Prostate gland (tissue), 2 donors: ENCODE measurements at places on chromosomes 6 and 20.

- H3K4me3 ChIP-seq, result no peak overlapping the region
- no peak overlapping the region for H3K27ac ChIP-seq
- H3K27me3 ChIP-seq, result no peaks in the 10 kb centered on the region
- H3K36me3 ChIP-seq, result no peaks in the 10 kb centered on the region
- no peak for DNase-seq
Measured at GRCh38 chr20:60254901-60255411, 296.7 kb downstream of the CDH26 start.

DNA sequence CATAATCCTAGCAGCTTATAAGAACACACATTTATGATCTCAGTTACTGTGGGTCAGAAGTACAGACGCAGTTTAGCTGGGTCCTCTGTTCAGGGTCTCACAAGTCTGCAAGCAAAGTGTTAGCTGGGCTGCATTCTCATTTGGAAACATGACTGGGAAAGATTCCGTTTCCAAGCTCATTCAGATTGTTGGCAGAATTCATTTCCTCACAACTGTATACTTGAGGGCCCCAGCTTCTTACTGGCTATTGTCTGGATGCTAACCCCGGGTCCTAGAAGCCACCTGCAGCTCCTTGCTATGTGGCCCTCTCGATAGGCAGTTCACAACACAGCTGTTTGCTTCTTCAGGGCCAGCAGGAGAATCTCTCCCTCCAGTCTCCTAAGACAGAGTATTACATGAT is 13.1 kb downstream of the TCP11 start:
- DNase-seq, result no peak
- no peaks in the 10 kb centered on the region for H3K36me3 ChIP-seq
- H3K27me3 ChIP-seq, result no peaks in the 10 kb centered on the region
- no peak overlapping the region for H3K4me3 ChIP-seq
- H3K4me1 ChIP-seq, result no peaks in the 10 kb centered on the region

DNA sequence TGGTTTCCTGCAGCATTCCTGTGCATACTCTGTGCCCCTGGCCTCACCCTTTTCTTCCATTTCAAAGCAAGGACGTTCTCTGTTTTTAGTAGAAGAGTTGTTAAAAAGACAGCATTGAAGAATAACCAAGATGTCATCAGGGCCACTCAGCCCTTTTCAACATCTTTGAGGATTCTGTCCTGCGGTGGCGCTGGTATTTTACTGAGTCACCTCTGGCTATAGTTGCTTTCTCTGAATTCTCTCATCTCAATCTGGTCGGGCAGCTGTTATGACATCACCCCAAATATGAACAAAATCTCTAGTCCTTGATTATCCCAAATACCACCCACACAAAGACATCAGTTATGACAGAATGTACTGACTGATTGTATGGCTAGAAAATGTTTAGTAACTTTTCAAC is 204.2 kb downstream of the GRIK2 start:
- H3K27ac ChIP-seq, result no peak overlapping the region
- no peaks in the 10 kb centered on the region for H3K27me3 ChIP-seq
- no peaks in the 10 kb centered on the region for H3K36me3 ChIP-seq

GRCh38 chr6:137094411-137095008 is 49.7 kb upstream of the IL20RA start:
- no peaks in the 10 kb centered on the region for H3K4me1 ChIP-seq
- DNase-seq, result peak; percentile 63
- no peaks in the 10 kb centered on the region for H3K27me3 ChIP-seq
- no peaks in the 10 kb centered on the region for H3K36me3 ChIP-seq
- no peak overlapping the region for H3K27ac ChIP-seq

DNA sequence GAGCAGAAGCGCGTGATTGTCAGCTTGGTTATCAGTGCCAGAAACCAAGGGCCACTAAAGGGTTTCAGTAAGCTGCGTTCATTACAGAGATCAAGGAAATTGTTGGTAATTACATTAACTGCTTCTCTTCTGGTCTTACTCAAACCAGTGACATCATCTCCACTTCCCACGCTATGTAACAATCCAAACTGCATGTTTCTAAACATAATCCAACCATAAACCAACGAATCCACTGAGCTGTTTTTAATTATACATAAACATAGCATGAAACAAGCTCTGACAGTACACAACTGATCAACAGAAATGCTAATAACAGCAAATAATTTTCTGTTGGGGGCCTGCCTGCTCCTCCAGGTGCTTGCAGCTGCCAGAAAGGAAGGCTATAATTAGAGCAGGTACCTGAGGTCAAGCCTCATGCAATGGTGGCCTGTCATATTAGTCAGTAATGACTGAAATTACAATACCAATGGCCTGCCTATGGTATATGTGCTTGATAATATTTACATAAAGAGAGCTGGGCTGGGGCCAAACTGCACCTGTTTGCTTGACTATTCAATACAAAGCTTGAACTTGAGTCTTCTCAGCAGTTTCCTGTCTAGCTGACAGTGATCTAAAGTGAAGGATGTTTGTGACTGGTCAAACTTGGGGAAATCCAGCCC is 40.1 kb downstream of the ILRUN start:
- H3K4me3 ChIP-seq, result peak overlapping the region; percentile 6
- DNase-seq, result peak; percentile 26
- no peaks in the 10 kb centered on the region for H3K36me3 ChIP-seq

- H3K4me3 ChIP-seq, result no peak overlapping the region
- H3K27ac ChIP-seq, result no peak overlapping the region
- no peaks in the 10 kb centered on the region for H3K4me1 ChIP-seq
- H3K36me3 ChIP-seq, result no peaks in the 10 kb centered on the region
Measured at GRCh38 chr20:38878866-38879265, 47.4 kb upstream of the FAM83D start.

GRCh38 chr20:60009318-60009717 is 51.1 kb downstream of the CDH26 start:
- no peak overlapping the region for H3K4me3 ChIP-seq
- H3K27ac ChIP-seq, result no peak overlapping the region
- H3K27me3 ChIP-seq, result no peaks in the 10 kb centered on the region

GRCh38 chr20:4999788-5000187 is 1.5 kb downstream of the SLC23A2 start:
- H3K27ac ChIP-seq, result no peak overlapping the region
- no peaks in the 10 kb centered on the region for H3K36me3 ChIP-seq
- H3K27me3 ChIP-seq, result no peaks in the 10 kb centered on the region
- H3K4me1 ChIP-seq, result no peaks in the 10 kb centered on the region

DNA sequence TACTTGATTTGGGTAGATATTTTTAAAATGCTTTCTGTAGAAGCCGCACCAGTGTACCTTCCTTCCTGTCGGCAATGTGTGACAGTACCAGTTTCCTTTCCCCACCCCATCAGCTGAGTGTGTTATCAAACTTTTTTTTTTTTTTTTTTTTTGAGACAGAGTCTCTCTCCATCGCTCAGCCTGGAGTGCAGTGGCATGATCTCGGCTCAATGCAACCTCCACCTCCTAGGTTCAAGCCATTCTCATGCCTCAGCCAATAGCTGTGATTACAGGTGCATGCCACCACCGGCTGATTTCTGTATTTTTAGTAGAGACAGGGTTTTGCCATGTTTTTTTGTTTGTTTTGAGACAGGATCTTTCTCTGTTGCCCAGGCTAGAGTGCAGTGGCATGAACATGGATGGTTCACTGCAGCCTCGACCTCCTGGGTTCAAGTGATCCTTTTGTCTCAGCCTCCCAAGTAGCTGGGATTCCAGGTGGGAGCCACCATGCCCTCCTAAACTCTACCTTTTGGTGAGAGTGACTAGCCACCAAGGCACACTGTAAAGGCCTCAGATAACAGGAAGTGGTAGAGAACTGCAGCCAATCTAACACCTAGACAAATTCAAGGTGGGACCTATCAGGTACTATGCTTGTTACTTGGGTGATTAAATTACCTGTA is 26.5 kb upstream of the ZBTB22 start:
- no peaks in the 10 kb centered on the region for H3K4me1 ChIP-seq
- DNase-seq, result no peak
- no peak overlapping the region for H3K27ac ChIP-seq

GRCh38 chr6:15244620-15245360 is 1.1 kb upstream of the JARID2 start:
- H3K4me3 ChIP-seq, result peak overlapping the region; percentile 89
- H3K27me3 ChIP-seq, result no peaks in the 10 kb centered on the region
- H3K4me1 ChIP-seq, result no peaks in the 10 kb centered on the region
- H3K36me3 ChIP-seq, result no peaks in the 10 kb centered on the region
- DNase-seq, result peak; percentile 74
- peak overlapping the region; percentile 98 for H3K27ac ChIP-seq

GRCh38 chr20:54385746-54386145 is 89.6 kb upstream of the DOK5 start:
- no peak for DNase-seq
- H3K4me1 ChIP-seq, result no peaks in the 10 kb centered on the region
- H3K27ac ChIP-seq, result no peak overlapping the region
- H3K4me3 ChIP-seq, result no peak overlapping the region

DNA sequence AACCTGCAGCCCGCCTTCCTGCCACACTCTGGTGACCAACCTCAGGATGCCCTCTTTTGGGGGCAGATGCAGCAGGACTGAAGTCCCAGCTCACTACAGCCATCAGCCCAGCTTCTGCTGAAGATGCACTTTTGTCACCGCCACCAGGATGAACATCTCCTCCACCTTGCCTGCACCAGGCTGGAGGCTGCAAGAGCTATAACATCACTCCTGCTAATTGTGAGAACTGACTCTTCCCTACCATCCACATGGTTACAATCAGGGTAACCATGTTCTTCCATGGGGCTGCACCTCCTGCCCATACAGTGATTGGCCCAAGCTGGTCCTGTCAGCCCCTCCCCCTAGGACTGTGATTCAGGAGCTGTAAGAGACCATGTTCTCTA is 2.0 kb upstream of the ACTL10 start:
- H3K27me3 ChIP-seq, result no peaks in the 10 kb centered on the region
- DNase-seq, result no peak
- peaks cover 4% of the 10 kb centered on the region for H3K4me1 ChIP-seq
- no peak overlapping the region for H3K4me3 ChIP-seq
- peak overlapping the region; percentile 90 for H3K27ac ChIP-seq

GRCh38 chr20:57262784-57263609 is 3.4 kb downstream of the BMP7 start:
- H3K27ac ChIP-seq, result no peak overlapping the region
- no peaks in the 10 kb centered on the region for H3K36me3 ChIP-seq
- peaks cover 12% of the 10 kb centered on the region for H3K4me1 ChIP-seq
- no peaks in the 10 kb centered on the region for H3K27me3 ChIP-seq

DNA sequence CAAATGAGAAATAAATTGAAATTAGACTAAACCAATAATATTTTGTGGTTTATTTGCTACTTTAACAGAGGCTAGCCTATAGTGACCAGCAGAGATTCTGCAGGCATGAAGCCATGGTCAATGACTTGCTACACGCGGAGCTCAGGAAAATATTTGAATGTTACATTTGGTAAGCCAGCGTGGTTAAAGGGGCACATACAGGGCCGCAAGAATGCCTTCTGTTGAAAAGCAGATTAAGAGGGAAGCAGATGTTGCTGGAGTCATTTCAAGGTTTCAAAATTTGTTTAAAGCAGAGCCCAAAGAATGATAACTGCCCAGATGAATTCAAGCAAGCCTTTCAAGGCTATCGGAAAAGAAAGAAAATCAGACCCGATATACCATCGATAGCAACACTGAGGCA is 294.3 kb upstream of the MAN1A1 start:
- DNase-seq, result no peak
- H3K4me1 ChIP-seq, result no peaks in the 10 kb centered on the region
- no peaks in the 10 kb centered on the region for H3K36me3 ChIP-seq
- H3K27me3 ChIP-seq, result no peaks in the 10 kb centered on the region

GRCh38 chr6:15588971-15589634 is 73.7 kb downstream of the DTNBP1 start:
- H3K4me3 ChIP-seq, result no peak overlapping the region
- DNase-seq, result no peak
- no peak overlapping the region for H3K27ac ChIP-seq
- H3K4me1 ChIP-seq, result no peaks in the 10 kb centered on the region
- no peaks in the 10 kb centered on the region for H3K27me3 ChIP-seq

GRCh38 chr20:63743210-63743970 is 3.8 kb downstream of the SLC2A4RG start:
- no peaks in the 10 kb centered on the region for H3K27me3 ChIP-seq
- no peak for DNase-seq
- no peaks in the 10 kb centered on the region for H3K36me3 ChIP-seq
- peak overlapping the region; percentile 96 for H3K27ac ChIP-seq
- peaks cover 31% of the 10 kb centered on the region for H3K4me1 ChIP-seq

DNA sequence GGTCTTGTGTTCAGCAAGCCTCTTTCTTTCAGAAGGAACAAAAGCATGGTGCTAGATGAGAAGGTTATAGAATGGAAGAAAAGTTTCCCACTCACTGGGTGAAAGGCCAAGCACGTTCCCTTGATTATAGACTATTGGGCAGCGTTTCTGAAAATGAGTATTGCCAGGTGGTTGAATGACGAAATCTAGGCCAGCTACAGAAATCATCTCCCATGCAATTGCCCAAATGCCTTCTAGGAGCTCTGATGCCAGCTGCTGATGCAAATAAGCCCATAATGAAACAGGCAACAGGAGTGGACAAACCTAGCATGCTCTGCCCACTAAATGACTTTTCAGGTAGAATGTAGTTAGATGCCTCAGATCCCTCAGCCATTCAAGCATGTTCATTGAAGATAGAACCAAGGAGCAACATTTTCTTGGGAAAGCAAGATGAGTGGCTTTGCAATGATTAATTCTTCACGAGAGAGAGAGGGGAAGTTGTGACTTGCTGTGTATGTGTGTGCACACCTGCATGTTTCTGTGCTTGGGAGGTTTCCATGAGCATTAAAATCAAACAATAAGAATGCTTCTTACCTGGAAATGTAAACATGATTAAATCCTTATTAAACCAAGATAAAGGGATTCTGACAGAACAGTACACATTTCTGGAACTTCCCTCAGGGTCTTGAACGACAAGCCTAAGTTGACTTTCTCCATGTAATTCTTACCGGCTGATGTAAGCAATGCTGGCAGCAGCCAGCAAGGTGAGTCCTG is 43.6 kb downstream of the ADTRP start:
- H3K36me3 ChIP-seq, result no peaks in the 10 kb centered on the region
- H3K4me3 ChIP-seq, result no peak overlapping the region
- H3K27ac ChIP-seq, result peak overlapping the region; percentile 47
- peak; percentile 64 for DNase-seq
- peaks cover 3% of the 10 kb centered on the region for H3K4me1 ChIP-seq

GRCh38 chr6:1381481-1382330 is 7.7 kb upstream of the FOXF2 start:
- peaks cover 58% of the 10 kb centered on the region for H3K27me3 ChIP-seq
- H3K27ac ChIP-seq, result peak overlapping the region; percentile 42
- H3K4me3 ChIP-seq, result peak overlapping the region; percentile 18
- no peaks in the 10 kb centered on the region for H3K36me3 ChIP-seq

- H3K4me1 ChIP-seq, result no peaks in the 10 kb centered on the region
- no peak overlapping the region for H3K4me3 ChIP-seq
- DNase-seq, result no peak
- H3K27me3 ChIP-seq, result no peaks in the 10 kb centered on the region
- no peaks in the 10 kb centered on the region for H3K36me3 ChIP-seq
Measured at GRCh38 chr6:101779051-101779844, 385.7 kb downstream of the GRIK2 start.

GRCh38 chr6:128487746-128488145 is 32.7 kb downstream of the PTPRK start:
- no peaks in the 10 kb centered on the region for H3K36me3 ChIP-seq
- H3K27me3 ChIP-seq, result no peaks in the 10 kb centered on the region

DNA sequence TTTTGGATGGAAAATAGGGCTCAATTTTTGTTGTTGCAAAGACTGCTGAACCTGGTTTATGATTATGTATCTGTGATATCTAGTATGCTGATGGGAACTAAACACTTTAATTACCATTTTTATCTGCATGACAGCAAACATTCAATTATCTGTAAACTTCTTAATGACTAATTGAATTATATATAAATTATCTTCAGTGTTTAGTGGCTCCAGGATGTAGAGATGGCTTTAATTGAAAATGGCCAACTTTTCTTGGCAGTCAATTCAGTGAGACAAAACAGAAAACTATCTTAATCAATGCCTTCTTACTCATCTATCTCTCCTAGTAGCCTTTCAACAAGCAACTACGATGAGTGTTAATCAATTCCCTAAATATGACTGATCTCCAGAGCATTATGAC is 591.3 kb downstream of the HACE1 start:
- no peaks in the 10 kb centered on the region for H3K27me3 ChIP-seq
- H3K36me3 ChIP-seq, result no peaks in the 10 kb centered on the region
- no peaks in the 10 kb centered on the region for H3K4me1 ChIP-seq
- H3K4me3 ChIP-seq, result no peak overlapping the region
